Stimulated activated CD4-positive, alpha-beta T cell treated with anti-CD3 and anti-CD28 coated beads, TNF-alpha, amount 100 ng/mL, for 4 hours (primary cell): ENCODE measurements at places on chromosomes 3 and 15.

DNA sequence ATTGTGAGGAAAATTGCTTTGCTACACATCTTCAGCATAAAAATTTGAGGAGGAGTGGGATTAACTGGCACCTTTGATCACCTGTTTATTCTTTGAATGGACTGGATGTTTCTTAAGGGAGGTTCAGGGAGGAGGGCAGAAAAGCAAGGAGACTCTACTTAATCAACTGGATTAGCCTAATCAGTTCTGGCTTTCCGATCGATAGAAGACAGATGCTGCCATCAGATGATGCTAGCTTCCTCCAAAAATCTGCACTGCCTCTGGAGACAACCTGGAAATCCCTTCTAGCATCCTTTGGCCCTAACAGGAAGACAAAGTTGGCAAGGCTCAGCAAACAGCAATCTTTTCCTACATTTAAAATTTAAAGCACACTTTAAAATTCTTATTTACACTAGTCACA lies 197.8 kb downstream of the EBLN2 start:
- DNase-seq: no peak

- DNase-seq: no peak
Measured at GRCh38 chr3:152738656-152739055, 96.3 kb upstream of the P2RY1 start.

- no peak for DNase-seq
Measured at GRCh38 chr15:31402511-31403056, 75.9 kb downstream of the KLF13 start.

DNA sequence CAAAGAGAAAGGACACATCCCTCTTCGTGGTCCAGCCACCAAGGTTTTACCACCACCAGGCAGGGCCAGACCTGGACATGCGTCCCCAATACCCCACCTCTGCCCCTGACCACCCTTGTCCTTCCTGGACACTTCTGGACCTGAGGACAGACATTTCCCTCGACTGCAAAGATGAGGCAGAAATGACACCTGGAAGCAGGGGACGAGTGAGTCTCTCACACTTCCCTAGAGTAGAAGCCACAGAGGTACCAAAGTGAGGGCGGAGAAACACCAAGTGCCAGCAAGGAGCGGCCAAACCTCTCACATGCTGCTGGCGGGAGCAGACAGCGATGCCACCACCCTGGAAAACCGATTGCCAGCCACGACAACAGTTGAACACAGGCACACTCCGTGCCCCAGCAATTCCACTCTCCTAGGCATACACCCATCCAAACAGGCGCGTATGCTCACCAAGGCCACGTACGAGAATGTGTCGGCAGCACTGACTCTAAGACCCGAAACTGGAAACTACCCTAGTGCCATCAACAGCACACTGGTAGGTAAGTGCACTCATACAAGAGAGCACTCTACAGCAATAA lies 207.0 kb upstream of the NSMCE3 start:
- DNase-seq: no peak

- DNase-seq: no peak
Measured at GRCh38 chr3:151330379-151330778, 1.0 kb upstream of the P2RY13 start.

DNA sequence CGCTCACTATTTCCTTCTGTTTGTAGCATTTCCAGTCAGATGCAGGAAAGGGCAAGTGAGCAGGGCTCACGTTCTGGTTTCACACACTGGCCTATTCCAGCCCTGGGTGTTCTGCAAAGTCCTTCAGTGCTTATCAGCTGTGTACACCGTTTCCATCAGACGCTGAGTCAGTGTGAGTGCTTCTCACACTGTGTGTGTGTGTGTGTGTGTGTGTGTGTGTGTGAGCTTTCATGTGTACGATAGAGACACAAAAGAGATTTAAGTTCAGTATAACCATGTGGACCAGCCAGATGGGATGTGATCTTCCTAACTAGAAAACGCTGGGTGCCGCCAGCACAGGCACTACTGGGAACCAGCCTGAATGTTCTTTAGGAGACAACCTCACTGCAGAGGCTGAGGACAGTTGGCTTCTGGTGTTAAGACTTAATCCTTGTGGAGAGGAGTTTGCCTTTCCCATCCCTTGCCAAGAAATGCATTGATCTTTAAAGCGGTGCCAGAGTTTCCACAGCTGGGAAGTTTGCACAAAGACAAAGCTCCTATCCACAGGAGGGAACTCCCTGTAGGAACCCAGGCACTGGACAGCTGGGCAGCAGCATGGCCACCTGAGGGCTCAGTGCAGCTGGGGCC lies 3.9 kb upstream of the CHSY1 start:
- DNase-seq: no peak

- peak; percentile 1 for DNase-seq
Measured at GRCh38 chr3:106534206-106534605, 665.4 kb upstream of the CBLB start.

DNA sequence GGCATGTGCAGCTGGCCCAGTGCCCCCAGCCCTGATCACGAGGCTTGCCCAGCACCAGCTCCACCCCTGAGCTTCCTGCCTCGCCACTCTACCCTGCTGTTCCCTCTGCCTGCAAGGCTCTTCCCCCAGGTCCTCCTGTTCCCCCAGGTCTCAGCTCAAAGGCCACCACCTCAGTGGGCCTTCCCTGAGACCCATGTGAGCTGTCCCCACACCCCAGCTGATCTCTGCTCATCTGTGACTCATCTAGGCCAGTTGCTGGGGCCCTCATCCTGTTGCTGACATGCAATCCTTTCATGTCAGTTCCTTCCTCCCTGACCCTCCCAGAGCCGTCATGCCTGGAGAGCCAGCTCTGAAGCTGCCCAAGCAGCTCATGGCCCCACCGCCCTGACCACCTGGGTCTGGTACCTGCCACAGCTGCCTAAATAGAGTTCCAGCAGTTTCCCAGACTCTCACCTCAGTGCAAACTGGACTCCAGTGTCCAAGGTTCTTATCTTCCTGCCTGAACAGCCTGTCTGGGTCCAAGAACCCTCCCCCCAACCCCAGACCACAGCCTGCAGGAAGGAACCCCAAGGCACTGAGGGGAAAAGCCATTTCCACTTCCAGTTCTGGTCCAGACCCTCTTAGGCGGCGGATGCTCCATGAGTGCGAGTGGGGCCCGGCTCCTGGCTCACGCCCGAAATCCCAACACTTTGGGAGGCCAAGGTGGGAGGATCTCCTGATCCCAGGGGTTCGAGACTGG lies 116.6 kb upstream of the IQSEC1 start:
- no peak for DNase-seq

GRCh38 chr3:3714572-3714971 lies 84.7 kb upstream of the LRRN1 start:
- DNase-seq: no peak

DNA sequence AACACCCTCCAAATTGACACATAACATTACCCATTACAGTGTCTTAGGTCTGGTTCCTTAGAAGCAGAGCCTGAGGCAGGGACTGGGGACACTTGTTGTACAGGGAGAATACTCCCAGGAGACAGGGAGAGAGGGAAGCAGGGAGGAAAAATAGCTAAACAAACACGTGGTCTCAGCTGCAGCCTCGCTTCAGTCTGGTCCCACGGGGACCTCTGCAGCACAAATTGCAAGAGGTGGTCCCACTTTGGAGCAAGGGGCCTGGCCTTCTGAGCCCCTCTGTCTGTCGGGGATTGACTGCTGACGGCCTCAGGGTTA lies 25.0 kb upstream of the PLA2G4D start:
- no peak for DNase-seq

- DNase-seq: no peak
Measured at GRCh38 chr15:38225381-38225780, 27.3 kb upstream of the SPRED1 start.

DNA sequence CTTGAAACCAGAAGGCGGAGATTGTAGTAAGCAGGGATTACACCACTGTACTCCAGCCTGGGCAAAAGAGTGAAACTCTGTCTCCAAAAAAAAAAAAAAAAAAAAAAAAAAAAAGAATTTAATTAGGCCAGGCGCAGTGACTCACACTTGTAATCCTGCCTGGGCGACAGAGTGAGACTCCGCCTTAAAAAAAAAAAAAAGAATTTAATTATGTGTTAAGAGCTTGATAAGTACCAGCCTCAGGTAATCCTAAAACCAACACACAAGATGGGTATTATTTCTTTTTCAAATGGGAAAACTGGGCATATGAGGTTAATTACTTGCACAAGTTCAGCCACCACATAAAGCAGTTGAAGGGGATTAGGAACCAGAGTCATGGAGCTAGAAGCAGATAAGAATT lies 49.0 kb downstream of the PBRM1 start:
- DNase-seq: no peak

DNA sequence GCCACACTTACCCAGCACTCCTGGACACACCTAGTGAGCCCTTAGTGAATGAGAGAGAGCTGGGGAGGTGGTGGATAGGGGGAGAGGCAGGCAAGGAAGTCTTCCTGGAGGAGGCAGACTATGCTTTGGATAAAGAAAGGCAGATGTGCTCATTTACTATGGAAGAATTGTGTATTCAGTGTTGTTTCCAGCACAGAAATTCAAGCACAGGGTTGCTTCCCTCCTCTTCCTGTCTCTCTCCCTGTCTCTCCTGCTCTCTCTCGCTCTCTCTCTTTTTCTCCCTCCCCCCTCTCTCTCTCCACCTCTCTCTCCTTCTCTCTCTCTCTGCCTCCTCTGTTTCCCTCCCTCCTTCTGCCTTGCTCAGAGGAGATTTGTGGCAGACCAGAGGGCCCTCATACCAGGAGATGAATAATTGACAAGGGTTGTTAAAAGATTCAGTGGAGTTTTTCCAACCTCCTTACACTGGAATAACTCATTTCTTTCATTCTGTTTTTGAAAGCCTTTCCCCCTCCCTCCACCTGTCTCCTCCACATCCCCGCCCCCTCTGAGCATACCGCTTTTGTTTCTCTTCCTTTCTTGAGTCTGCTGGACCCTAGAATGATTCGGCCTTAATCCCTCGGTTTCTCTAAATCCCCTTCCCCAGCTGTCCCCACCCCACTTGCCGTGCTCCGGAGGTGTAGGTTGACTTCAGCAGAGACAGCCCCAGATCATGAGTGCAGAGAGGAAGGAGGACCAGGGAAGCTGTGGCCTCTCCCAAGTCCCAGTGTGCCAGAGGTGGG lies 65.6 kb downstream of the CCDC33 start:
- no peak for DNase-seq

DNA sequence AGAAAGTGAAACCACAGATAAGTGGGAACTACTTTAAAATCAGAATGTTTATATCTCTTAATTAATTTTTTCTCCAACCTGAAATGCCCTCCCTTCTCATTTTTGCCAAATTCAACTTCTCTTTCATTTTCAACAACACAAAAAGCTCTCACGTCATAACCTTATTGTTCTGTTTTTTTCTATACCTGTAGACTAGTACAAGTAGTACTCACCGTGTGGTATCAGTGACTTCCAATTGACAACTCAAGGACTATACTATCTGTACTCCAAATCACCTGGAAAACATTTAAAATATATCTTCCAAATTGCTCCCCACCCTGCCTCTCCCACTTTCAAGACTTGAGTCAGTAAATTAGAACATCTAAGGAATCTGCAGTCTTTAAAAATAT lies 72.8 kb upstream of the ZNF280D start:
- DNase-seq: no peak

GRCh38 chr3:161644891-161645635 lies 148.5 kb downstream of the OTOL1 start:
- DNase-seq: no peak

DNA sequence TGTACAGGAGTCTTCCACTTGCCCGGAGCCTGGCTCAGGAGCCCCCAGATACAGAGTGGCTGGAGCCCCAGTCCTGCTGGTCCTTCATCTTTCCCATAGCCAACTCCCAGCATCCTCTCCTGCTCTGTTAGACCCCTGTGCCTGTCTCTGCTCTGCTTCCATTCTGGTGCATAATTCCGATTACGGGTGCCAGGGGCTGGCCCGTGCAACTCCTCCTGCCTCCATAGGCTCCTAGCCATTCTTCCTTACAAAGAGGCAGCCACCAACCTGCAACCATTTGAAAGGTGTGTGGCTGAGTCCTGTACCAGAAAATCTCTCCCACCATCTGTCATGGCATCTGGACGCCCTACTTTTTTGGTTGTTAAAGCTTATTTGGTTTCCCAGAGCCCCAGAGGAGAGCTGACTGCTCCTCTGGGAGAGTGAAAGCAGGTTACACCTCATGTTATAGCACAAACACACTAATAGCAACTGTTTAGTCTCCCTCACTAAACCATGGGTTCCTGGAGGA lies 5.2 kb upstream of the RAD18 start:
- no peak for DNase-seq

- DNase-seq: no peak
Measured at GRCh38 chr15:75307778-75308390, 25.2 kb downstream of the GOLGA6D start.

GRCh38 chr3:52620580-52620979 lies 65.1 kb downstream of the PBRM1 start:
- DNase-seq: no peak

- DNase-seq: no peak
Measured at GRCh38 chr15:67054676-67055075, 10.7 kb upstream of the SMAD3 start.

GRCh38 chr3:164200053-164200823 lies 878.1 kb downstream of the SI start:
- DNase-seq: no peak

GRCh38 chr3:29686889-29687592 lies 406.2 kb downstream of the RBMS3 start:
- no peak for DNase-seq

GRCh38 chr3:186807231-186807630 lies 949 bp upstream of the RFC4 start:
- DNase-seq: no peak

DNA sequence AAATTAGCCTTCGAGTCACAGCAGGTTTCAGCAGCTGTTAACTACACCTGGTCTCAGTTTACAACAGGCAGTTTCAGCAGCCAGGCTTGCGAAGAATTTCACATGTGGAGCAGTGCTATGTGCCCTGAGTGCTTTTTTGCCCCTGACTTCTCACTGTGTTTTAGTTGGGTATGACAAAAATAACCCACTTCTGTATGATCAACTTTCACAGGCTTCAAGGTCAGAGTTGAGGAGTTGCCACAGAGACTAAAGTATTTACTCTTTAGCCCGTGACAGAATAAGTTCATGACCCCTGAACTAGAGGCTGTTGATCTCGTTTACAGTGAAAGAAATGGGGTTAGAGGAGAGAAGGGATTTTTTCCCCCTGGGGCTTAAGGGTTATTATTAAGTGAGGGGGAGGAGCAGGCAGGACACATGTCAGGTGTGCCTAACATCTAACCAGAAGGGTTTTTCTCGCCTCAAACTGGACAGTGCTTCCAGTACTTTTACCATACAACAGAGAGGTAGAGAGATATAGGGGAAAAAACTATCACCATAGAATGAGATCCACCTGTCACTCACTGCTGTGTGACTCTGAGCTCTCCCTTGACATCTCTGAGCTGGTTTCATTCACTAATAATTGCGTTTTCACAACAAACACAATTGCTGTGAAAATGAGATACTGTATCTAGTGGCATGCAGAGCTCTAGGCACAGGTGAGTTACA lies 14.0 kb upstream of the TOPBP1 start:
- DNase-seq: no peak
